ENCODE measurements at places on chromosomes 5 and 9.

DNA sequence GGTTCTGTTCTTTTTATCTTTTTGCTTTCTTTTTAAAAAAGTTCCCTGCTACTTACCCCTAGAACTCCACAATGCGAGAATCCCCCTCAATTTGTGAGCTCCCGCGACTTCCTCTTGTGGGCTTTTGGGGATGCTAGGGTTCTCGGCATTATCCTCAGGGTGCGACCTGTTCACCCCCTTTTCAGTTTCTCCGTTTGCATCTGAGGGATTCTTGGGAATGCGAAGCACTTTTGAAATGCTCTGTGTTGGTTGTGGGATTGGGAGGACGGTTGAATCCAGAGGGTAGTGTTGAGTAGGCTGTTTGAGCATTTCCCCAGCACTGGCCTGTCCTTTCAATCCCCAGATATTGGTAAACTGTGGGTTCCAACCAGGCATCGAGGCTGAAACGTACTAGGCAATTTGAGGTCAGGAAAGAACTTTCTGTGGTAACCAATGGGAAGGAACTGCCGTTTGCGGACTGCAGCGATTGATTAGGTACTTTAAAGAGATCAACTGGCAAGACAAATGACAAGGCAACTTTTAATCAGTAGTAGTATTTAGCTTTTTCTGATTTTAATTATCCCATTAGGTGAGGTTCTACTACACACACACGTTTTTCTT, 415 bp downstream of the XRCC4 start:
- DNase-seq, result no peak

- DNase-seq, result no peak
Observed at GRCh38 chr9:115882911-115883310, 270.7 kb upstream of the PAPPA start.

DNA sequence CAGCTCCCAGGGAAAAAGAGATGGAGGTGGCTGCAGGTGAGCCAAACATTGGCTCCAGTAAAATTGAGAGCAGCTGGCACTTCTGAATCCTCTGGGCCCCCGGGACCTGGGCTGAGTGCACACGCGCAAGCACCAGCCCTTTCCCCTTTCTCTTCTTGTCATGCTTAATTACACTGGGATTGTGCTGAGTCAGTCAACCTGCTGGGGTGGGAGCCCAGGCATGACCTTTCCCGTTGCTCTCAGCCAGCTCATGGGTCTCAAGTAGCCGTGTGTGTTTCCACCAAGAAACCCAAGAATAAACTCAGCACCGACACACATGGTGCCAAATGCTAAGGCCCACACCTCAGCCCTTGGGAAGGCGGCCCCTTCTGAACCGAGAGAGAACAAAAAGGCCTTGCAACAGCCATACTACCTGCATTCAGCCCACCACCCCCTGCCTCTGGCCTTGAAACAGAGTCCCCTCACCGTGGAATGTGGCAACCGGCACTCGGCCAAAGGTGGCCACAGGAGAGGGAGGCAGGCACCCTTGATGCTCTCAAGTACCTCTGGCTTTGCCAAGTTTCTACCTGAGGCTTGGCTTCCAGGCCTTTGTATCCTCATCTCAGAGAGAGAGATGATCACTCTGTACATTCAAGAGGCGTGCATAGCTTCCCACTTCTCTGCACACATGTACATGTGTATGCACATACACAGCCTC, 28.1 kb downstream of the SLIT3 start:
- no peak for DNase-seq

DNA sequence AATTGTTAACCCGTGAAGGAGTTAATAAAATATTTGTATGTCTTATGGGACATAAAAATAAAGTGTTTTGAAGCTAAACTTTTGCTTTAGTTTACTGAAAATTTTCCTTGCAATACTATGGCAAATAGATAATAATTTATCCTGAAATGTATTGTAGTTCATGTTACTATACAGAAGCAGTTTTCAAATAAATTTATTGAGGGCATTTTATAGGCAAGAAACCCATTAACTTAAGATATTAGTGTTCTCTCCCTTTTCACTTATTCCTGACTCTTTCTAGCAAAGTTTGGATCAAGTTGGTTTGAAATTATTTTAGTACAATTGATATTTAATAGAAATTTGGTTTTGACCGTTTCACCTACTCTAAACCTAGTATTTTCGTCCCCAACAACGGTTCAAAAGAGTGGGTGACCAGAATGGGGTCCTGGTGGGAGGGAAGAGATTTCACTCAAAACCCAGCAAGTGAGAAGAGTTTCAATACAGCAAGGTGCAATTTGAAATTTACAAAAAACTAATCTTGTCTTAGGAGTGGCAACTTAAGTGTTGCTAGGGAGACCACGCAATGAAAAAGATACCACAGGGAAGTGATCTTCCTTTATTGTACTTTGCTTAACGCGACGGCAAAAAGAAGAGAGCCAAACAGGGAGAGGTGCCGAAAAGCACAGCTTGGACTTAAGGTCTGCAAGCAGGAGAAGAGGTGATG, 28.4 kb downstream of the NR2F1 start:
- no peak for DNase-seq
